Panc1 (cell line): ENCODE measurements at places on chromosomes 11 and 22.

- no peak for DNase-seq
Observed at GRCh38 chr11:44904261-44905020, 46.2 kb downstream of the TP53I11 start.

DNA sequence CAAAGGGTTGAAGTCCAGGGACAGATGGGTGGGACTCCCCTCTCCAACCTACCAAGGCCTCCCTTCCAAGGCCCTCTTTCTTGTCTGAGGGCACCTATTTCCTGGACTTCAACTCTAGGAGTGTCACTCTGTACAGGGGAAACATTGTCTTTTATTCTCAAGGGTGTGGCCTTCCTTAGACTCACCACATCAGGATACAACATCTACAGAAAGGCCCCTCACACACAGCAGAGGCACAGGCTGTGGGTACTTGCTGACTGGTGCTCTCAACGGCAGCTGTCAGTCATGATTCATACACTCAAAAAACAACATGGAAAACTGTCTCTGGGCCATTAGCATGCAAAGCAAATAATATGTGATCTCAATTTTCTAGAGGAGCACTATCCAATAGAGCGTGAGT is 78.0 kb downstream of the RCN1 start:
- DNase-seq = no peak

- peak; percentile 2 for DNase-seq
Observed at GRCh38 chr11:132126973-132127899, 756.8 kb downstream of the NTM start.

DNA sequence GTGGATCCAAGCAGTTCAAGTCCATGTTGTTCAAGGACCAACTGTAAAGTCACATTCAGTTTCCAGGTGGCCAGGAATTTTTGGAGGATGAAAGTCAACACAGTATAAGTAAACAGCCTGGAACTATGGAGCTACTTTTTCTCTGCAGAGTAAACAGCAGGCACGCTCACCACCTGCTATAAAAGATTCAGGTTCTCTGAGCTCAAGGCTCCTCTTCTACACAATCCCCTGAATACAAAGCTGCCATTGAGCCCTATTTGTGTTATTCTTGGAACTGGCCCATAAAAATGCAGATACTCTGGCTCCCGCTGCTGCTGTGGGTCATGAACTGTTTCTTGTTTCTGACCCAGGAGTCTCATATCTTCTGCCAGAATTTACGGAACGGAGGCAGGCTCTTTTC is 56.9 kb upstream of the PRR5 start:
- DNase-seq = no peak

- DNase-seq = no peak
Observed at GRCh38 chr11:3969613-3970012, 114.1 kb downstream of the STIM1 start.

- DNase-seq = no peak
Observed at GRCh38 chr11:86143087-86144030, 74.5 kb upstream of the PICALM start.

- no peak for DNase-seq
Observed at GRCh38 chr11:129283141-129283540, 91.0 kb upstream of the ARHGAP32 start.

DNA sequence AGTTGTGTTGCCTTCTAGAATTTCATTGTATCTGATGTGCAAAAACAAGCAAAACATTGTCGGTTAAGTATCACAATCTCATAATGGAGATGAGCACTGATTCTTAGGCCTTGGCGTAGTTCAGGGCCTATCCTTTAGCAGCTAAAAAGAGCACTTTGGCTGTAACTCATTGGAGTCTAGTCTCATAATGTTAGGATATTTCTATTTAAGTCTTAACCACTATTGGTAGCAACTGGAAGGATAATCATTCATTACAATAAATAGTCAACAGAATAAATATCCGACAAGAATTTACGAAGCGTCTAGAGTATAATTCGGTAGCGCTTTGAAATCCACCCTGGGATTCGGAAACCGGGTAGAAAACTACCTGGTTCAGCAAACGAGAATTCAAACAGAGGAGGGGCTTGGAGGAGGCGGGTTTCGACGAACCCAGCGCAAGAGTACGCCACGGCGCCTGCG is 461 bp upstream of the EED start:
- no peak for DNase-seq

- DNase-seq = no peak
Observed at GRCh38 chr11:1827931-1828330, 6.9 kb upstream of the SYT8 start.

DNA sequence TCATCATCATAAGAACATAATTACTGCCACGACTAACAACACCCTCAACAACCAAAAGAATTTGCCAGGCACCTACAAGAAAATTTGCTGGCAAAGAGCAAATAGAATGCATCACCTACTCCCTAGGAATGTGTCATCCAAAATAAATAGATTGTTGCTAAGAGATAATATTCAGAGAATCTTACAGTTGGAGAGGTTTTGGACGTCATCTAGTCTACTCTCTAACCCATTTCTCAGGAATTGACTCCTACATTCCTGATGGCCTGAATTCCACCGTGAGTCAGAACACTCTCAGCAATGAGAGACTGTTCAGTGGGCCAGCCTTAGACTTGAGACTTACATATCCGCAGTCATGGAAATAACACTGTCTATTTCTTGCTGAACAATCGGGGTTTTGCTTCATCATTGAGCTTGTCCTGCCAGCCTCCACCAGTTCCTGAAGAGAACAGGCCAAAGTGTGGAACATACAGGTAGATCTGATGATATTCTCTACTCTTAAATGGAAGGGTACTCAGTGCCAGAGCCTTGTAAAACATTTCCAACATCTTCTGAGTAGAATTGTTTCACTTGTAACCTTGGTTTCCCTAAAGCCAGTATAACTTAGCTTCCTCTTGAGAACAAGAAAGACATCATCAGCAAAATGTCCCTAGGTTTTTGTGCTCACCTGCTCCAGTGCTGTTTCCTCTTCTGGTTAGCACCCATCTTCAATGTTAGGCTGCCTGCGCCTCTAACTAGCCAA is 8.3 kb downstream of the KIRREL3 start:
- no peak for DNase-seq

GRCh38 chr11:90757849-90758494 is 535.1 kb upstream of the CHORDC1 start:
- DNase-seq = no peak
